ENCODE measurements at places on chromosomes 3 and 15.
A peak's percentile ranks its signal among the peaks of the same experiment; 100 is the strongest.

DNA sequence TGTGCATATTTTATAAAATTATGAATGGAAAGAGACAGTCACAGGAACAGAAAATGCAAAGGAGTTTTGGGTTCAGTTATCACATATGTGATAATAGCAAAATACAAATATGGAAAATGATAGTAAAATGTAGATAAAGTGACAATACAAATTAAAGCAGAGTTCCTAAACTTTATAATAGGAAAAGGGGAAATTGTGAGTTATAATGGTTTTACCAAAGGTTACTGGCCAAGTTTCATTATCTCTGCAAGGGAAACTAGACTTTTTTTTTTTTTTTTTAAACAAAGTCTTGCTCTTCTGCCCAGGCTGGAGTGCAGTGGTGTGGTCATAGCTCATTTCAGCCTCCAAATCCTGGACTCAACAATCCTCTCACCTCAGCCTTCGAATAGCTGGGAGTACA lies 228.7 kb upstream of the CGNL1 start:
- no peak for DNase-seq

DNA sequence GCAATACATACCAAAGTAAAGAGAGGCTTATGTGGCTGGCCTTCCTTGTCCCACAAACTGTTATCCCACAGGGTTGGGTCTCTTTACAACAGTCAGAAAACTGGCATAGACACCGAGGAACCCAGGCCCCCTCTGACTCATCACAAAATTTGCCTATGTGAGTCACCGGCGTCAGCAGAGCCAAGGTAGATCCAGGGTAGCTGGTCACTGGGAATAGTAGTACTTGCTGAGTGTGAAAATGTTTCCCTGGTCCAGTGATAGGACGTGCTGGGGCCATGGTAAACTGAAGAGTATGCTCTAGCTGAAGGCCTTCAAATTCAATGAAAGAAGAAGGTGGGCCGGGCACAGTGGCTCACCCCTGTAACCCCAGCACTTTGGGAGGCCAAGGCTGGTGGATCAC lies 27.1 kb upstream of the SKIL start:
- no peak for DNase-seq

DNA sequence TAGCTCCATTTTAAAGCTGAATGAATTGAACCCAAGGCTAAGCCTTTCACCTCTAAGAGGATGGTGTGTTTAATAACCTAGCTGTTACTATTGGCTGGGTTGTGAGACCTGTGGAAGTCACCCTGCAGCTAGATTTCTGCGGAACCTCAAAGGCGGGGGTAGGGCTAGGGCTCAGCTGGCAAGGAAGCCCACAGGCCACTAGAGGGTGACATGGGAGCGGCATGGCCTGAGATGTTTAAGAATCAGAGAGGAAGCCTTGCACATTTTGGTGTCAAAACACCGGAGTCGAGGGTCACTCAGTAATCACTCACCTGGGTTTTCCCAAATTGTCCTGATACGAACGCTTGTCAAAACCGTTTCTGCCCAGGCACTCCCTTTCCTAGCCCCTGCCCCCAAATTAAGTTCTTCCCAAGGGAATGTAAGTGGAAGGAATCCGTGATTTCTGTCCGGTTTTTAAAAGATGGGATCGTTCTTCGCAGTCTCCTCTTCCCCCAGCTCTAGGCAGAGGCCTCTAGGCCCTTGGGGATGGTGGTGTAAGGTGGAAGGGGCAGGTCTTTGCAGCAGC lies 3.8 kb upstream of the ACAD9 start:
- DNase-seq: peak; percentile 42

DNA sequence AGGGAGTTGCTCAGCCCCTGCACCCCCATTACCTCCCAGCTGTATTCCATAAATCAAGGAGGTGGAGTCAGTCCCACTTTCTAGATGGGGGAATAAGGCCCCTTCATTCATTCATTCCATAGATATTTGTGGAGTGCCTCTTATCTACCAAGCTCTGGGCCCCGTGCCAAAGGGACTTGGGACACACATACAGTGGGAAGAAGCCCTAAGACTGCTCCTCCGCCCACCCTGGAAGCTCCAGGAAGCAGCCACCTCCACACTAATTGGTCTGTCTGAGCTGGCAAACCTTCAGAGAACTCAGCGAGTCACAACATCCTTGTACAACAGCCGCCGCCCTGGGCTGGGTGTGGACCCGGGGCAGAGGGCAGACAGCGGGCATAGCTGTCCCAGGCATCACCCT lies 6.4 kb downstream of the STRA6 start:
- DNase-seq: no peak

GRCh38 chr3:46059432-46059831 lies 32.1 kb upstream of the XCR1 start:
- no peak for DNase-seq

DNA sequence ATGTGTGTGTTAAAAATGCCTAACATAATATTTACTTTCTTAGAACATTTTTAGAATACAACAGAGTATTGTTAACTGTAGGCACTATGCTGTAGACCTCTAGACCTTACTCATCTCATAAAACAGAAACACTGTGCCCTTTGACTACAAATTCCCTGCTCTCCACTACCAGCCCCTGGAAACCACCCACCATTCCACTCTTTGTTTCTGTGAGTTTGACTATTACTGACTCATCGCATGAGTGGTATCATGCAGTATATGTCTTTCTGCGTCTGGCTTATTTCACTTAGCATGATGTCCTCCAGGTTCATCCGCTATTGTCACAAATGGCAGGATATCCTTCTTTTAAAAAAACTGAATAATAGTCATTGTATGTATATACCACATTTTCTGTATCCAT lies 216.7 kb upstream of the CFAP20DC start:
- no peak for DNase-seq

DNA sequence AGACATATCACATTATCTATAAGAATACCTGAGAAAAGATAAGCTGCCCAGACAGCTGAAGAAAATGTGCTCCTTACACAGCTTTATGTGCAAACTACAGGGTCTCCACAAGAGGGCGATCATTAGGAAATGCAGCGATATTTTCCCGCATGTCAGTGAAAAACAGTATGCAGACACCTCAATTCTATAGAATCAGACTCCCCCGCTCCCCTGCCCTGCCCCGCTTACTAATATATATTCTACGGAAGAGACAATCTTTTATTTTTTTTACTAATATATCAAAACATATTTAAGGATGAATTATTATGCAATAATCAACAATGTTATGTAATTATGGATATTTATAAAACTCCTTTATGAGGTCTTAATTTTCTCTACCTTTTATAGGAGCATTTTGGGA lies 681.3 kb downstream of the ROBO1 start:
- no peak for DNase-seq

GRCh38 chr3:80649170-80649569 lies 881.4 kb upstream of the ROBO1 start:
- no peak for DNase-seq

DNA sequence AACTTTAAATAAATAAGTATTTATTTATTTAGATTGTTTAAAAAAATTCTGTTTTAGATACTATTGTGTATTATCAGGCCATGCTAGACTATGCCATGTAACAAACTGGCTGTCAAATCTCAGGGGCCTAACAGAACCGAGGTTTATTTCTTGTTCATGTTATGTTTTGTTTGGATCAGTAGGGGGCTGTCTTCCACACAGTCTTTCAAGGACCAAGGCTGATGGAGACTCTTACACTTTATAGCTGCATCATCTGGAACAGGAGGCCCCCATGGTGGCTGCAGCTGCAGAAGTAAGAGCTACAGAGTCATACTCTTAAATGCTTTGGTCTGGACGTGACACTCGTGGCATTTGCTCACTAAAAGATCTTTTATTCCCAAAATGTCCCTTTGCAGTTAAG lies 33.0 kb upstream of the ARL14 start:
- no peak for DNase-seq

- no peak for DNase-seq
Observed at GRCh38 chr3:132785292-132785691, 63.1 kb upstream of the NPHP3 start.

- no peak for DNase-seq
Observed at GRCh38 chr3:117355566-117355965, 646.0 kb downstream of the TUSC7 start.

GRCh38 chr3:4515916-4516579 lies 22.9 kb downstream of the ITPR1 start:
- no peak for DNase-seq

- no peak for DNase-seq
Observed at GRCh38 chr3:128800241-128801187, 74.5 kb downstream of the RAB7A start.

Data from T follicular helper cell (primary cell).